Fibroblast of lung (primary cell): ENCODE measurements at places on chromosomes 16 and 17.

GRCh38 chr17:81244358-81245023 is 5.4 kb downstream of the NDUFAF8 start:
- no peak for DNase-seq

- DNase-seq = peak; percentile 91
These were observed at the start of gene DECR2 for GRCh38 chr16:401468-402348. TSS of gene DECR2 (plus strand) at chr16:401885. CDS start at chr16:401964, 79 bp downstream.

DNA sequence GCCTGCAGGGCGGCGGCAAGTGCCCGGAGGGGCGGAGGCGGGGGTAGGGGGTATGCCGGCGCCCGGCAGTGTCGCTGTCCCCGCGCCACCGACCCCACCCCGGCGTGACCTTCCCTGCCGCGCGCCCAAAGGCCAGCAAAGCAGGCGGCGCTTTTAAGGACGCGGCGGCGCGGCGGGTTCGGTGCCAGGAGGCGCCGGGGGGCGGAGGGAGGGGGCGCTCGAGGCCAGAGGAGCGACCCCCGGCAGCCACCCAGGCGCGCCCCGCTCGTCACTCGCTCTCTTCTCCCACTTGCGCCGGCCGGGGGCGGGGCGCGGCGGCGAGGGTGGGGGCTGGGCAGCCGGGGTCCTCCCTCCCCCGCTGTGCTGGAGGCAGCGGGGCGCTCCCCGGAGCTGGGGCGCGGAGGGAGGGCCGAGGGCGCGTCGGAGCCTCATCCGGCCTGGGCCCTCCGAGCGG is 8.6 kb upstream of the BAHCC1 start:
- DNase-seq = no peak

DNA sequence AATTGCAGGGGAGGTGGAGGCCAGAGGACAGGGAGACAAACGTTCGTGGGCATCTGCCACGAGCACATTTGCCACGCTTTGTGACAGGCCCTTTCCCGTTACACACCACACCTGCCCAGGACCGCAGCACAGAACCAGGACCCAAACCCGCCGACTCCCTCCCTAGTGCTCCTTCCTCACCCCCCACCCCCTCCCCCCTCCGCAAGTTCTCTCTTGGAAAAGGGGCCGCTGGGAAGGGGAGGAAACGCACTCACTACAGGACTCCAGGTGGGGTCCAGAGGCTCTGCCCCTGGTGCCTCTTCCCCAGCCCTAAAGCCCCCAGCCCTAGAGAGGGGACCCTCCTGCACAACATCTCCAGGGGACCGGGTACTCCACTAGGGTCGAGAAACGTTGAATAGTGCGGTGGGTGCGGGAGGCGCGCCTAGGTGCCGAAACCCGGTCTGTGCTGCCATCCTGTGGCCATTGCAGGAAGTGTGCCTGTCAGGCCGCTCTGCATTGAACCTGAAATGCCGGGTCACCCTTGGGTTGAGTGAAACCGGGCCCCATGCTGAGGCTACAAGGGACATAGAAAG is 21.9 kb upstream of the EIF1 start:
- DNase-seq = peak; percentile 51

DNA sequence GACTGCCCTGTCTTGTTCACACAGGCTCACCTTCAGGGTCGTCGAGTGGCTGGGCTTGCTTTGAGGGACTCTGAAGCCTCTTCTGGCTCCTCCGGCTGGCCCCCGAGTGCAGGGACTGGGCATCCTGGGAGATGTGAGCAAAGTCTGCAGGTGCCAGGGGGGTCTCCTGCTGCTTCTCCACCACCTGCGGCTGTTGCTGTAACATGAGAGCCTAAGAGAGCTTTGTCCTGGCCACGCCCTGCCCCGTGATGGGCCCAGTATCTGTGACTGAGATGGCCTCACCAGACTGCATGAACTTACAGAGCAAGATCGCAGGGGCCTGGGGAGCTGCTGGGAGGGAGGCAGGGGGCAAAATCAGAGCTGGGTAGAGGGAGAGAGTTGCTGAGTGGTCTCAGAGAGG is 12.5 kb downstream of the ERN2 start:
- no peak for DNase-seq

GRCh38 chr16:19505600-19506303 is 16.1 kb downstream of the GDE1 start:
- peak; percentile 80 for DNase-seq

DNA sequence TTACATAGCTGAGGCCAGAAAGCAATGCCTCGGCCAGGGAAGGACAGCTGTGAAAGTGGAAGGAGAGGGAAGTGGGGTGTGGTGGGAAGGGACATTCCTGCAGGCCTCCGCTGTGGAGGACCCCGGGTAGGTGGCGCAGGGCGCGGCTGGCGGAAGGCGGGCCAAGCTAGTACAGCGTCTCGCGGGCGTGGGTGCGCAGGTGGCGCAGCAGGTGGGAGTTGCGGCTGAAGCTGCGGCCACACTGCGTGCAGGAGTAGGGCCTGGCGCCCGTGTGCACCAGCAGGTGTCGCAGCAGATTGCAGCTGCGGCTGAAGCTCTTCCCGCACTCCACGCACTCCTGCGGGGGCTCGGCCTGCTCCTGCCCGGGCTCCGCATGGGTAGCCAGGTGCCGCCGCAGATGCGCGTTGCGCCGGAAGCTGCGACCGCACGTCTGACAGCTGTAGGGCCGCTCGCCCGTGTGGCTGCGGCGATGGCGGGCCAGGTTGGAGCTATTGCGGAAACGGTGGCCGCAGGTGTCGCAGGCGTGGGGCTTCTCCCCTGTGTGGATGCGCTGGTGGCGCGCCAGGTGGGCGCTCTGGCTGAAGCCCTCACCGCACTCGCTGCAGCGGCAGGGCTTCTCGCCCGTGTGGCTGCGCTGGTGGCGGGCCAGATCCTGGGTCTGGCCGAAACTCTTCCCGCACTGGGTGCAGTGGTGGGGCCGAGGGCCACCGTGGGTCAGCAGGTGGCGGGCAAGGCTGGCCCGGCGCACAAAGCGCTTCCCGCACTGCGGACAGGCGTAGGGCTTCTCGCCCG is 10.0 kb downstream of the ZSCAN10 start:
- no peak for DNase-seq

DNA sequence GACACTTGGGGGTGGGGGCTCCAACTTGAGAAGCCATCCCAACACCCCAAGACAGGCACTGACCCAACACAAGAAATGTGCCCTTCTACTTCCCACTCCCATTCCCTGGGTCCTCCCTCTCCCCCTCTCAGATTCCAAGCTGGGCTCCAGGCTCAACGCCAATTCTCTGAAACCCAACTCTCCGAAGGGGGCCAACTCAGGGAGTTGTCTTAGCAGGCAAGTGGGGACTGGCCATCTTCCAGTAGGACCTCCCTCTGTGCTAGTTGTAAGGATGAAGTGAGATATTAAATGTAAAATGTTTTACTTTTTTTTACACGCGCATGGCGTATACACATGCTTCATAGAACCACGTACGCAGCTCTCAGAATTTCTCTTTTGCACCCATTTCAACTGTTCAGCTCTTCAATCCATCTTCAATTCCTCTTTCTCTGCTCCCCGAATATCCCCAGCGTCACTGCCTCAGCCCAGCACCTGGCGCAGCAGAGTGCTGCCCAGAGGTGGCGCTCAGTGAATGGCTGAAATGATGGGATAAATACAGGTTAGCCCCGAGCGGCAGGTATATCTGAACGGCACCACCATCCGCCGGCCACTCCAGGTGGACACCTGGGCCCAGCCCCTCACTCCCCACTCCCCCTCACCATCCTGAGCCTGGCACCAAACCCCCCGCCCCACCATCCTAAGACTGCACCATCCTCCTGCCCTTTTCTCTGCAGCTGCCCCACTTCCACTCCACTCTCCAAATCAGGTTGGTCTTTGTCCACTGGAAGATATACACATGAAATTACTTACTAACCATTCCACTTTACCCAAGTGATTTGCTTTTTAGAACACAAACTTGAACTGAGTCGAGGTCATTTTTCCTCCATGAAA is 43.9 kb upstream of the TNRC6C start:
- DNase-seq = peak; percentile 8

DNA sequence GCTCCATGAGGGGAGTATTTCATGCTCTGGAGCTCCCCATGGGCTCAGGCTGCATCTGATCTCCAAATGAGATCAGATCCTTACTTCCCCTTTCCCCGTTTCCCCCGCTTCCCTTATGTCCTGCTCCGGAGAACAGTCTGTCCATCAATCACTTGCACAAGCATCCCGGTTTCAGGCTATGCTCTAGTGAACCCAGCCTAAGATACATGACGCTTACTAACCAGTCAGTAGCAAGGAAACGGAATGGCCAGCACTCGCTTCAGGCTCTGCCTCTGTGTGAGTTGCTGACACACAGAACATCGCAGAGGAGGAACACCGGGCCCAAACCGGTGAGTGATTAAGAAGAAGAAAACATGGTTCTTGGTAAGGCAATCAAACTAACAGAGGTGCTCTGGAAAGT is 9.4 kb upstream of the ATP5MC1 start:
- DNase-seq = no peak

GRCh38 chr17:74402048-74402447 is 29.8 kb upstream of the GPRC5C start:
- no peak for DNase-seq

GRCh38 chr16:66660422-66661209 is 35.9 kb downstream of the CMTM4 start:
- peak; percentile 74 for DNase-seq
